LNCaP clone FGC (cell line): ENCODE measurements at places on chromosomes 1 and 21.

- DNase-seq: no peak
These were observed 7.4 kb downstream of the CHI3L2 start for GRCh38 chr1:111234866-111235265.

- no peak for DNase-seq
These were observed 64.1 kb downstream of the USP24 start for GRCh38 chr1:55150880-55151588.

DNA sequence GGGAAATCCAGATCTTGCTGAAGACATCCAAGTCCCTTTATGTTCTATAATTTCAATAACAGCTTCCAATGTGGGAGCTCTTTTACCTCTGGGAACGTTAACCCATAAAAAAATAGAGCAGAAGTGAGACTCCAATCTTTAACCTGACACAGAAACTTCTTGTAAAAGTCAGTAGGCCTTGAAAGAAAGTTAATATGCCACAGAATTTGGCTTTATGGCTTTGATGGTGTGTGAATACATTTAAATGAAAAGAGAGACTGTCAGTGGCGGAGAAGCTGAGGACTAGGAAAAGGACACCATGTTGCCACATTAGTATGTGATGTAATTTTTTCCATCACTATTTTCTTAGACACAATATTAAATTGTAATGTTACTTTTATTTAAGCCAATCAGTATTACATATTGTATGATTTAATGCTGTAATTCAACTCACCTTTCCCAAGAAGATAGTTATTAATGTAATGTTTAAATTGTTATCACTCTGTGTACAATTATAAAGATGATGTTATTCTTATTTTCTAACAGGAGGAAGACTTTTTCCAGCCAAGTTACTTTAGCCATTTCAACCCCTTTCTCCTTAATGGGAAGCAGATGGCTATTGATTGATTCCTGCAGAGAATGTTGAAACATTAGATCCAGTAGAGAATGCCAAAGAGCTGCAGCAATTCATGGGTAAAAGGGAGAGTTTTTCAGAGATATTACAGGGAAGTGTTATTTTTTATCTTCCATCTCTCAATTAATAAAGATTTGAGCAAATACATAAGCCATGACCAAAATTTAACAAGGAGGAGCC lies 17.5 kb upstream of the CLDN8 start:
- no peak for DNase-seq

- peak; percentile 86 for DNase-seq
These were observed 264.8 kb upstream of the DUSP10 start for GRCh38 chr1:222006715-222007114.

- no peak for DNase-seq
These were observed 87.7 kb upstream of the SLC45A1 start for GRCh38 chr1:8230292-8230621.

- DNase-seq: no peak
These were observed 74.5 kb upstream of the MUTYH start for GRCh38 chr1:45414746-45415145.

GRCh38 chr1:231918239-231919015 lies 291.8 kb downstream of the DISC1 start:
- no peak for DNase-seq

DNA sequence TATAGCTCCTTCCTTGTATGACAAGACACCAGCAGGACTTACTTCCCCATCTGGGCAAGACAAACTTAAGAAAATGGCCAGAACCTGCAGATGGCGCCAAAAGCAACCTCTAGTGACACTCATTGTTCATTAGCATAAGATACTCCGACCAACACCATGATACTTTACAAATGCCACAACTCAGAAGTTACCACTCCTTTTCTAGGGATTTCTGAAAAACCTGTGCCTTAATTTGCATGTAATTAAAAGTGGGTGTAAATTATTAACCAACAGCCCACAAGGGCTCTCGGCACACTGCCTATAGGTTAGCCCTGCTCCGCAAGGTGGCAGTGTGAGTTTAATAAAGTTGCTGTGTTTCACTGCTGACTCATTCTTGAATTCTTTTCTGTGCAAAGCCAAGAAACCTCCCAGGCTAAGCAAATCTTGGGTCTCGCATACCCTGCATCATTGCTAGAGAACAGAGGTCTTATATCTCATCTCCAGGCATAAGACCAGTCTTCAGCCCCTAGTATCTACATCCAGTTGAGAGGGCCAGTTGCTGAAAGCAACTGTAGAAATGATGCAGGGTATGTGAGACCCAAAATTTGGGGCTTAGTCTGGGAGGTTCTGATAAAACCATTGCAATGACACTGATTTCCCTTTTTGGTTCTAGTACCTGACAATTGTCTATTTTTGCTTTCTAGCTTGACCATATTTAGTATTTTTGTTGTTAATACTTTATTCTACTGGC lies 86.4 kb downstream of the FAF1 start:
- DNase-seq: peak; percentile 87

GRCh38 chr1:47338249-47339077 lies 4.9 kb downstream of the CMPK1 start:
- DNase-seq: no peak

DNA sequence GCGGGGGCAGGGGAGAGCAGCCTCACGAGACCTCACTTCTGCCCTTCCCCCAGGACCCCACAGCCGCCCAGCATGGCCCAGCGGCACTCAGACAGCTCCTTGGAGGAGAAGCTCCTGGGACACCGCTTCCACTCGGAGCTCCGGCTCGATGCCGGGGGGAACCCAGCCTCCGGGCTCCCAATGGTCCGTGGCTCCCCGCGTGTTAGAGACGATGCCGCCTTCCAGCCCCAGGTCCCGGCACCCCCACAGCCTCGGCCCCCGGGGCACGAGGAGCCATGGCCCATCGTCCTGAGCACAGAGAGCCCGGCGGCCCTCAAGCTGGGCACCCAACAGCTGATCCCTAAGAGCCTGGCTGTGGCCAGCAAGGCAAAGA lies 8.5 kb downstream of the ARHGEF16 start:
- DNase-seq: no peak

DNA sequence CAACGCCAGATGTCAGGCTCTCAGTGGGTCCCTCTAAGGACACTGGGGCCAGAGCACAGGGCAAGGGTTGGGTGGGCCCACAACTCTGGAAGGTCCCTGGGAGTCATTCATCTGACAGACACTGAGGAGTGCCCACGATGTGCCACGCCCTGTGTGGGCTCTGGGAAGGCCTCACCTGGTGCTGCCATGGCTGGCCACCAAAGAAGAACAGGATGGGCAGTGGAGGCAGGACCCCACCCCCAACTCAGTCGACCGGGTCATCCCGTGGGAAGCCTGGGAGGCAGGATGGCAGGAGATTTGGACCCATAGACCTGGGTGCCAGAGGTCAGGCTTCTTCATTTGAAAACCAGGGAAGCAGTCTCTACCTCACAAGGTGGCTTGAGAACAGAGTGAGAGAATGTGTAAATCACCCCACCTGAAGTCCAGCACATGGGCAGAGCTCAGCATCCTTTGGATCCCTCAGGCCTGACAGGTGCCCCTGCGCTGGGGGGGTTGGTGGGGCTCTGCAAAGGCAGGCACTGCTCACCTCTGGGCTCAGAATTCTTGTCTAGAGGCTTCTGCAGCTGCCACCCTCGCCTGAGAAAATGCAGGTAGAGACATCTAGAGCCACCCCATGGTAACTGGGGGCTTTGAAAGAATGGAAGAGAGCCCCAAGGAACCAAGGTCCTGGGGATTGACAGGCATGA lies 1.2 kb upstream of the SELENON start:
- DNase-seq: no peak

DNA sequence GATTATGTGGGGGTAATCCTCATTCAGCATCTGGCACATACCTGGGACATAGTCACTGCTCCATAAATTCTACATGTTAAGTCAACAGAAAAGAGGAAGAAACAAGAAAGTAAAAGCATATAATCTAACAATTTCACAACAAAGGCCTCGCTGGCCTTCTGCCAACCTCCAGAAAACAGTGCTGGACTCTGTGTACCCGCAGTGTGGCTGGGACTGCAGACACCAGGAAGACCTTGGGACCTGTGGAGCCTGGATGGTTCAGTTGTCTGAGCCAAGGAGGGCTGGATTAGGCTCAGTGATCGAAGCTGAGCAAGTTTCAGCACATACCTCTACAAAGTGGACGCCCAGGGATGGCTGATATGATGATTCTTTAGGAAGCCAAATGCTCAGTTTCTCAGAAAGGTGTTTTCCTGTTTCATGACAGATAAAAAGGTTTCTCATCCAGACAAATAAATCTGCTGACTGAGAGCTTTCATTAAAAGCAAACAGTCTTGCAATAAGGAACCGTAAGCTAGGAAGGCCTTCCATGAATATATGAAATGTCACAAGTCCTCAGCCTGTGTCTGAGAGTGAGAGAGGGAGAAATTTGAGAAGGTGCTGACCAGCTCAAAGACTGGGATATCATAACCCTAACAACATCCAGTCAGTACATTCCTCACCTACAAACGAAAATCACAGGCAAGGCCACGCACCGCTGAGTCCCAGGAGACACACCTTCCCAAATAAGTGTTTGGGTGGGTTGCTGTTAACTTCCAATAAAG lies 48.4 kb downstream of the CAPZB start:
- no peak for DNase-seq

GRCh38 chr1:234975941-234976860 lies 152.4 kb downstream of the TOMM20 start:
- no peak for DNase-seq

GRCh38 chr1:225425201-225425786 lies 2.5 kb downstream of the LBR start:
- DNase-seq: no peak

GRCh38 chr21:38492007-38492406 lies 6.3 kb downstream of the ERG start:
- DNase-seq: no peak

- no peak for DNase-seq
These were observed 723 bp downstream of the CDC42BPA start for GRCh38 chr1:227317523-227318015.

GRCh38 chr1:221865808-221866207 lies 123.9 kb upstream of the DUSP10 start:
- no peak for DNase-seq

DNA sequence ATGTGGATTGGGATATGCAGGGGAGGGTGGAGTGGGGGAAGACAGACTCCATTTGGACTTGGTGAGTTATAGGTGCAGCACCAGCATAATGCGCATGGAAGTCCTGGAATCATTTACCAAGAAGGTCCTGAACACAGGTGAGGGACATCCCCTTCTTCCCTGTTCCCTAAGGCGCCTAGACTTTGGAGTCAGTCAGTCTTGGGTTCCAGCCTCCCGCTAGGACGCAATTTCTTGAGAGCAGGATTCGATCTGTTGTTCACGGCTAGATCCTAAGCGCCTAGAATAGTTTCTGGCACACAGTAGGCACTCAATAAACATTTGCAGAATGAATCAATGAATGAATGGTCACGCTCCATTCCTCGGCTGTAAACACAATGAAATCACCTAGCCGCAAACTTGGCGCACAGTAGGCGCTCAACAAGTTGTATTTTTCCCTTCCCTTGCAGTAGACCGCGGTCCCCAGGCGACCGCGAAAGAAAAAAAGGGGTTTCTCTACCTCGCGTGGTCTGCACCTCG lies 1.0 kb upstream of the AK4 start:
- DNase-seq: no peak

DNA sequence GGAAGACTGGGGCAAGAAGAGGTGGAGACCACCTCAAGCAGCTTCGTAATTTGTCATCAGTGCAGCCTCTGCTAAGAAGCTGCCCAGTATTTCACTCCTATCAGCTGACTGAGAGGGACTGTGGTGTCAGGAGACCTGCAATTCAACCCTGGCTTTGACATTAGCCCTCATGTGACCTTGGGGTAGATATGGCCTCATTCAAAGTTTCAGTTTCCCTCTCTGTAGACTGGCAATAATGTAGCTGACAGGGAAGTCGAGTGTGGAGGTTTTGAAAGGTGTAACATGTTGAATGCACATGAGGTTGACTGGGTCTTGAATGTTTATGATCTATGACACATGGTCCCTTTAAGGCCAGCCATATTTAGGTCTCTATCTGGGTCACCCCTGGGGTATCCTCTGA lies 2.2 kb upstream of the SPRR4 start:
- no peak for DNase-seq

DNA sequence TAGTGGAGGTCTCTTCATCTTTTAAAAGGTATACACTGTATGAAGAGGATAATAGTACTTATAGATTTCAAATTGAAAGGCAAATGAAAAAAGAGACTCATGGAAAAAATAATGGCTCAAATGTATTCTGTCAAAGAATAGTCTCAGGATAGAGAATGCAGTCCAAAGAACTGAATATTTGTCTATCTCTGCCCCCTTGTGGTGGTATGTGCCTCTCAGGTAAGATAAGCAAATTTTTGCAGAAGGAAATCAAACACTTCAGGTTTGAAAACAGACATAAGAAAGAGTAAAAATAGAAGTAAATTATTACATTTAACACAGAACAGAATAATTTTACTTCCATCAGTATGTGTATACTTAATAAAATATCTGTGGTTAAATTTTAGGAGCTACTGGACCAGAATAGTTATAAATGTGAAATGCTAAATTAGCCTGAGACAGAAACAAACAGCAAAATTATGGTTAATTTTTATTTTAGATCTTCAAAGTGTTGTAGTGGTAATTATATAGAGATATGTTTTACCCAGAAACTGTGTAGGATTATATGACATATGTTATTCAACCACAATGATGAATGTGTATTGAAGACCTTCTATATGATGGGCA lies 164.4 kb upstream of the PALMD start:
- peak; percentile 32 for DNase-seq

- no peak for DNase-seq
These were observed 108.4 kb downstream of the PLA2G4A start for GRCh38 chr1:186937016-186937670.

- no peak for DNase-seq
These were observed 44.5 kb upstream of the BMP8B start for GRCh38 chr1:39833121-39833520.

- no peak for DNase-seq
These were observed 8.6 kb upstream of the C1QTNF12 start for GRCh38 chr1:1255078-1255477.

DNA sequence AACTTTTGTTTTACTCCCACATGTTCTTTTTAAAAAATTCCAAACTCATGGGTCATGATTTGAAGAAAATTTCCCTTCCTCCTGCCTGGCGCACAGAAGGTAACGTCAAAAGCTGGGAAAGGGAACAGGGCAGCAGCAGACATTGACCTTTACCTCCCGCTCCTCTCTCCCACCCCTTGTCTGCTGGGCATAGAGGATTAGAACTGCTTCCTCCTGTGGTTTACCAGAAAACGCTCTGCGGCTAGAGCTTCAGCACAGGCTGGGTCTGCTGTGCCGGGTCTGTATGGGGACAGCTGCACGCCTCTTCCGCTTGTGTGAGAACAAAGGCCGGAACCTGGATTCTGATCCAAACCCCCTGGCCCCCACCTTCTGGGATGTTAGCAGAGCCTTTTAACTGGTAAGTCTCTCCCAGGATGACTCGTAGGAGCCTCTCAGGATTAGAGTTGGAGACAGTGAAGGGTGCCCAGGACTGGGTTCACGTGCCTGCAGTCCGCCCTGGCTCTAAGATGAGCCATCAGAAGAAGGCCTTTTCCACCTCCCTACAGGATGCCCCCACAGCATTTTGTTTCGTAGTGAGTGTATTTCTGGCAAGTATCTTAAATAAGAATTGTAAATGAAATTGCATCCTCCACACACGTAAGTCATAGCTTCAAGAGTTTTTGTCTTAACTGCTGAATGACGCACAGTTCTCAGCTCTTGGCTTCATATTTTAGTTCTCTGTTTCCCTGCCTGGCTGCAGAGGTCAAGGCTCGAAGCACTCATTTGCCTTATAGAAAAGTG lies 5.2 kb downstream of the H6PD start:
- no peak for DNase-seq

GRCh38 chr21:42685036-42685435 lies 31.6 kb downstream of the PDE9A start:
- no peak for DNase-seq

GRCh38 chr1:85275701-85276214 lies 674 bp downstream of the BCL10 start:
- no peak for DNase-seq
